Naive thymus-derived CD8-positive, alpha-beta T cell (primary cell): ENCODE measurements at places on chromosomes 3 and 15.

GRCh38 chr3:193737191-193737751 is 144.3 kb downstream of the OPA1 start:
- DNase-seq: no peak

- DNase-seq: no peak
These were observed 224.4 kb upstream of the LYSMD4 start for GRCh38 chr15:99957642-99958013.

DNA sequence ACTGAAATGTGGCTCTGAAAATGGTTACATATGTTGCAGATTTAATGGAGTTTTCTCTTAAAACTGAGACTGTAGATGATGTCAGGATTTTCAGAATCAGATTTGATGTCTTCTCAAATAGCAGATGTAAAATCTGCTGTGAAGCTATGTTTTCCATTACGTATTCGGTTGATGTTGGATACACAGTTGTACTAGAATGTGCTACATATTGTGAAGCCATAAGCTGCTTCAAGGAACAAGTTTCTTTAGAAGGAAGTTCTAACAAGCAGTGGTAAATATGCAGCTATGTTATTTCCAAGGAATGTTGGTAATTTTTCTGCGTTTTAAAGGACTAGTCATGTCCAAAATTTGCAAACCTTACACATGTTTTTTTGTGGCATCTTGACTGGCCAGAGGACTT is 197.7 kb downstream of the RBMS3 start:
- no peak for DNase-seq

DNA sequence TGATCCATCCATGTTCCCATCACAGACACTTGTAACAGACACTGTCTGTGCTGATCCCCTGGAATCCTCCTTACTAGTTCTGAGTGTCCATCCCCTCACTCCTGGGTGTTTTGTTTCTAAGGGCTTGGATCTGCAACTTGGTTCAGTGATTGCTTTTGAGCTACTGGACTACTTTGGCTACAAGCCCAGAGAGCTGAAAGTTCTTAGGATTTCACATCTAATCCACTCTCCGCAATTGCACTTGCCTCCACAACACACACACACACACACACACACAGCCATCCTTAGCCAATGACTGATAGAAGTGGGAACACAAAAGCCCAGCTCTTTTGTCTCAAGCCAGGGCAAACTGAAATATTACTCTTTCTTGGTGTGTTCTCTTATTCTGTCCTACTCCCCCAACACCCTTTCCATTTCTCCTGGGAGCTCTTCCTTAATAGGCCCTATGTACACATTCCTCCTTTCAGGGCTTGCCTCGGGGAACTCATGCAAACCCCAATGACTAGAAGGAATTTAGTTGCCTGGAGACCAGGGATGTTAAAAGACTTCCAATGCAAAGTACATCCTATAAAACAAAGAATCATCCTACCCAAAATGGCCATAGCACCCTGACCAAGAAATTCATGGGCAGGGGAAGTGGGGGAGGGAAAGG is 206.1 kb upstream of the UBE2E2 start:
- no peak for DNase-seq

DNA sequence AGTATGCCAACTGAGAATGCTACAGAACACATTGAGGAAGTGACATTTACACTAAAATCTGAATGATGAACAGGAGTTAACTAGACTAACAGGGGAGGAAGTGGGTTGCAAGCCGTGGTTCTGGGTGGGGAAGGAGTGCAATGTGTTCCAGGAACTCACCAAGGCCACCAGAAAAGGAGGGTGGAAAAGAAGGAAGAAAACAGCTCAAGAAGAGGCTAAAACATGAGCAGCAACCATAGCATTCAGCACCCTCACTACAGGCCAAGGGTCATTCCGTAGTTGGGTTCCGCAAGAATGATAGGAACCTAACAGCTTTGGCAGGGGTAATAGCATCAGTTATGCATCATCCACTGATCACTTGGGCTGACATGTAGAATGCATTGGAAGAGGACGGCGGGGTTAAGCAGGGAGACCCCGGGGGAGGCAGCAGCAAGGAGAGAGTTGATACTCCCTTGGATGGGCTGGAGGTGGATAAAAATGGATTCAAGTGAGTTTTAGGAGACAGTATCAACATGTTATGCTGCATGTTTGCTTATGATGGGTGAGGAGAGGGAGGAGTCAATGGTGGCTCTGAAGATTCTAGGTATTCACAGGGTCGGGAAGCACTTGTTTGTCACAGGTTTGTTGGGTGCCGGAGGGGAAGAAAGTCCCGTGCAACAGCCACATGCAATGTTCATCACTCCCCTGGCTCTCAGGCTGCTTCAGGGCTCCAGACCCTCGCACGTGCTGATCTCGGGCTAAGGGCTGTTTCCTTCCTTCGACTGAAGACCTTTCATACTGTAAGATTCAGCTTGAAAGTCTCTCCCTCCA is 53.2 kb downstream of the LIPC start:
- DNase-seq: peak; percentile 50

GRCh38 chr3:134644731-134645514 is 5.9 kb downstream of the KY start:
- DNase-seq: no peak

DNA sequence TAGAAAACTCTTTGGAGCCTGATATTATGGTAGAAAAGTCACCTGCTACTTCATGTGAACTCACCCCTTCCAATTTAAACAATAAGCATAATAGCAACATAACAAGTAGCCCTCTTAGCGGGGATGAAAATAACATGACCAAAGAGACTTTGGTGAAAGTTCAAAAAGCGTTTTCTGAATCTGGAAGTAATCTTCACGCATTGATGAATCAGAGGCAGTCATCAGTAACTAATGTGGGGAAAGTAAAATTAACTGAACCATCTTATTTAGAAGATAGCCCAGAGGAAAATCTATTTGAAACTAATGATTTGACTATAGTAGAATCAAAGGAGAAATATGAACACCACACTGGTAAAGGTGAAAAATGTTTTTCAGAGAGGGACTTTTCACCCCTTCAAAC is 5.1 kb upstream of the SCG5 start:
- no peak for DNase-seq

DNA sequence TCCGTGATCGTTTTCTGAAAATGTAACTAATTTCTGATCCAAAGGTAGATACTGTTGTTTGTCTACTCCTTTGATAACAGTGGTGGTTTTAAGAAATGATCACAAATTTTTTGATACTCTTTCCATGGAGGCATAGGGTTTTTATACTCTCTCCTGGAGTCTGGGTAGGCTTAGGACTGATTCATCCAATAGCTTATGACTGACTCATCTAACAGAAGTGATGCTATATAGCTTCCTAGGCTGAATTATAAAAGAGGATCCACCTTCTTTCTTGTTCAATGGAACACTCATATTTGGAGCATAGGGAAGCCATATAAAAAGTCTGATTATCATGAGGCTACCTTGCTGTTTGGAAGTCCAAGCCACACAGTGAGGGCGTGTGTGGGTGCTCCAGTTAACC is 84.3 kb downstream of the CHST2 start:
- no peak for DNase-seq

DNA sequence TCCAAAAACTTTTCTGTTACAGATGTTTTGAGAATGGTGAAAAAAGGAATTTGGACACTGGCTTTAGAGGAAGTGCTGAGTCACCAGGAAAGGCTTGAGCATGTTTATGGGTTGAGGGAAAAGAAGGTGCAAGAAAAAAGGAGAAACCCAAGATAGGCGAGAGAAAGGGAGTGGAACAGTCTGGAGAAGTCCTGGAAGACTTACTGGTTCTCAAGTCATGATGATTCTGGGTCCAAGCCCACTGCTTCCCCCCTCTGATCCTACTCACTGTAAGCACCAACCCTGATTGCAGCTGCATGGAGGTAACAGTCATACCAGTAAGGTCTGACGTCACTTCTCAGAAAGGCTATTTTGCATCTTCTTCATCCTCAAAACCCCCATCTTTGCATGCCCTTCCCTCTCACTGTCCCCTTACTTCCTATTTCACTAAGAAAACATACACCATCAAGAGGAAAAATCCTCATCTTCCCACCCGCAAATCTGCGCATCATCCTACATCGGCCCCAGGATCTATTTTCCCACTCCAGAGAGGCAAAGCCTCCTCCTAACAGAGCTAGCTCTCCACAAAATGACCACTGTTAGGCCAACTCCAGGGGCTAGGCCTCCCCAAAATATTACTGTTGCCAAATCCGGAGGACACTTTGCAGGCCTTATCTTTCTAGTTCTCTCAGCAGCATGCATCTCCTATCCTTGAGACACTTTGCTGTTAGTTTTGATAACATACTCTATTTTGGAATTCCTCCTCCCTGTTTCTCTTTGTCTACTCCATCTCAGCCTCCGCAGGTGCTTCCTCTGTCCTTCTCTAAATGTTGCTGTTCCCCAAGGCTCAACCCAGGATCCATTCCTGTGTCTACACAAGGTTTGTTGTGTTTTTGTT is 3.2 kb upstream of the ATP13A3 start:
- DNase-seq: no peak

GRCh38 chr15:96165775-96166174 is 164.7 kb upstream of the NR2F2 start:
- no peak for DNase-seq
